ENCODE measurements at places on chromosomes 2 and 18.

GRCh38 chr2:82007071-82007664 lies 1702.6 kb upstream of the LRRTM1 start:
- no peak for DNase-seq

GRCh38 chr2:217047631-217048030 lies 187.8 kb upstream of the TNP1 start:
- DNase-seq = no peak

DNA sequence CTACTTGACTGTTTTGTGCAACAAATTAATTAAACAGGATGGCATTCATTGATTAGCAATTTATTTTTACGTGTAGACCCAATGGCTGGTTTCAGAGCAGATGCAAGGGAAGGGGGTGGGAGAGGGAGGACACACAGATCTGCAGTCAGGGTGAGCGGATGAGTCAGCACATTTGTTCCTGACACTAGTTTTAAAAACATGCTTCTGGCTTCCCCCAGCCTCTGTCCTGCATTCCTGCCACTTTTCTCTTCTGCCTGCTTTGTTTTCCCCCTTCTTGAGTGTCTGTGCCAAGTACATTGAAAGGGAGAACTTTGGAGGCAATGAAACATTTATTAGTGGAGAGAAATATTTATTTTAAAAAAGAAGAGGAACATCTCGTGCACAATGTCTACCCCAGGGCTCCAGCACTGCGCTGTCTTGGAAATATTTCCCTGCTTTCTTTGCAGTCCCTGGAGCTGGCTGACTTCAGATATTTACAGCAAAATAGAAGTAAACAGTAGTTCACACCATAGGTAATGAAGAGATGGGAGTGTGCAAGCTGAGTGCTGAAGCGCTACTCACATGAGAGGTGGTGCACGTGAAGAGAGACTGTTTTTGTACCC lies 52.2 kb downstream of the NRP2 start:
- DNase-seq = no peak

GRCh38 chr2:215716956-215717355 lies 281.1 kb upstream of the FN1 start:
- no peak for DNase-seq

DNA sequence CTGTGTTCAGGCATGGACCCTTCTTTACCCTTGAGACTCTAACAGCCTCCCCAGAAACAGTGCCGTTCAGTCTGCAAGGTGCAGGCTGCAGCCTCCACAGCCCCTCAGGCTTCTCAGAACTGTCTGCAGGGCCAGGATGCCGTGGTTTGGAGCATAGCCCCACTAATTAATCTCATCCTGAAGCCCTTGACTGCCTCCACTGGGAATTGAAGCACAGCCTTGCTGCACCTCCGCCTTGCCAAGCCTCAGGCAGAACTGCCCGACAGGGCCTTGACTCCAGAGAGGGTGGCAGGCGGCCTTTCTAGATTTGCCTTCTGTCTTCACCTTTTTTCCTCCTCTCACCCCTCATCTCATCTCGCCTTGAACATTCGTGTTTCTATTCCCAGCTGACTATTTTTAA lies 119.8 kb downstream of the NRP2 start:
- DNase-seq = no peak

GRCh38 chr2:73823916-73824523 lies 4.7 kb upstream of the STAMBP start:
- no peak for DNase-seq

DNA sequence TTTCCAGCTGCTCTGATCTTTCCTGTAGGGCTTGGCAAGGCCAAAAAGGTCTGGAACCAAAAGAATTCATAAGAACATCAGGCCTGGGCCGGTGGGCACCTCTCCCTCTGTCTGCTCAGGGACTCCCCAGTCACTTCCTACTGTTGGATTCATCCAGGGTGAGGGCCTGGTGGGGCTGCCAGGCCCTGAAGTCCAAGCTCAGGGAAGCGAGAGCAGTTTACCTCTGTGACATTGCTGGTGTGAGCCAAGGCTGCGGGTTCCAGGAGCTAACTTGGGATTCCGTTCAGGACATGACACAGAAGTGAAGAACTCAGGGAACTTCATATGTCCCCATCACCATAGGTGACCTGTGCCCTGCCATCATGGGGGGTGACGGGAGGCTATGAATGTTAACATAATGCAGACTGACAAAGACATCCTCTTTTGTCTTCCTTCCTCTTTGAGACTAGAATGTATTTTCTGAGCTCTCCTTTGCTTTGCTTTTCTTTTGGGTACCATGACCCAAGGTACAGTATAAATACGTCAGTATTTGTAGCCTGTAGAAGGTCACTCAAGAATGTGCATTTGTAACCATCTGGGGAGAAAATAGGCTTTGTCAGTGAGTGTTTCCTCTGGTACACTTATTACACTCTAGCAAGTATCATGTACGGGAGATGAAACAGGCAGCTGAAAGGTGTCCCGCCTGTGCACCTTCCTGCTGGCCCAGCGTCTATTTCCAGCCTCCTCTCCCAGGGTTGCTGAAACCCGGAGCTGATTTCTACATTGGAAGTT lies 130.5 kb upstream of the SLC1A4 start:
- no peak for DNase-seq
